ENCODE measurements at places on chromosomes 1 and 21.

DNA sequence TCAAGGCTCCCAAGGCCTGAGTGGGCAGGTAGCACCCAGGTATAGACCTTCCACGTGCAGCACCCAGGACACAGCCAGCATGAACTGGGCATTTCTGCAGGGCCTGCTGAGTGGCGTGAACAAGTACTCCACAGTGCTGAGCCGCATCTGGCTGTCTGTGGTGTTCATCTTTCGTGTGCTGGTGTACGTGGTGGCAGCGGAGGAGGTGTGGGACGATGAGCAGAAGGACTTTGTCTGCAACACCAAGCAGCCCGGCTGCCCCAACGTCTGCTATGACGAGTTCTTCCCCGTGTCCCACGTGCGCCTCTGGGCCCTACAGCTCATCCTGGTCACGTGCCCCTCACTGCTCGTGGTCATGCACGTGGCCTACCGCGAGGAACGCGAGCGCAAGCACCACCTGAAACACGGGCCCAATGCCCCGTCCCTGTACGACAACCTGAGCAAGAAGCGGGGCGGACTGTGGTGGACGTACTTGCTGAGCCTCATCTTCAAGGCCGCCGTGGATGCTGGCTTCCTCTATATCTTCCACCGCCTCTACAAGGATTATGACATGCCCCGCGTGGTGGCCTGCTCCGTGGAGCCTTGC is 1.7 kb downstream of the GJB4 start:
- DNase-seq: no peak

DNA sequence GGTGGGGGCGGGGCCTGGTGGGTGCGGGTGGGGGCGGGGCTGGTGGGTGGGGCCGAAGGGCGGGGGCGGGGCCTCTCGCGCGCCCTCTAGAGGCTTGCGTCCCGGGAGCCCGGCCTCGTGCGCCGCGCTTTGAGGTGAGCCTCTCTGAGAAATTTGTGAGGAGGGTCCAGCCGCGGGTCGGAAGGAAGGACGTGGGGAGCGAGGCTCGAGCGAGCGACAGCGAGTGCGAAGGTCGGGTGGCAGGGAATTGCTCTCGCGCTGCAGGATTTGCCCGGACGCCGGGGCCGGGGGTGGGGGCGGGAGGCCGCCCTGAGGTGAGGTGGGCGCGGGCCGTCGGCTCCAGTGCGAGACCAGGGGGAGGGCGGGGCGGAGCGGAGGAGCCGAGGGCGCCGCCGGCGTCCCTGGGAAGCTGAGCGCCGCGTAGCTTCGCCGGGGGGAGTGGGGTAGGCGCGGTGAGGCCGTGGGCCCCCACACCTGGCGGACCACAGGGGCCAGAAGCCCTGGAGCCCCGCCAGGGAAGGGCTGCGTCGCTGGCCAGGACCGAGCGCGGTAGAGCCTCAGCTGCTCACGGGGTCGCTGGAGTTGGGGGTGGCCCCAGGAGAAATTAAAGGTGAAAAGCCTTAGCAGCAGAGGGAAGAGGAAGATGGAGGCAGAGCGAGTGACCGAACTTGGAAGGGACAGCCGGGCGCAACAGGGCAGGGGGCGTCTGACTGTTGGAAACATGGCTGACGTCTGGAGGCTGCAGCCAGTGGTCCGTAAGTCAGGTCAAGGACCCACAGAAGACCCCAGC is 754 bp upstream of the LSS start:
- DNase-seq: no peak

- DNase-seq: no peak
These were observed 43.5 kb downstream of the WLS start for GRCh38 chr1:68188644-68189340.

- no peak for DNase-seq
These were observed 11.1 kb downstream of the RNF19B start for GRCh38 chr1:32953495-32953894.

DNA sequence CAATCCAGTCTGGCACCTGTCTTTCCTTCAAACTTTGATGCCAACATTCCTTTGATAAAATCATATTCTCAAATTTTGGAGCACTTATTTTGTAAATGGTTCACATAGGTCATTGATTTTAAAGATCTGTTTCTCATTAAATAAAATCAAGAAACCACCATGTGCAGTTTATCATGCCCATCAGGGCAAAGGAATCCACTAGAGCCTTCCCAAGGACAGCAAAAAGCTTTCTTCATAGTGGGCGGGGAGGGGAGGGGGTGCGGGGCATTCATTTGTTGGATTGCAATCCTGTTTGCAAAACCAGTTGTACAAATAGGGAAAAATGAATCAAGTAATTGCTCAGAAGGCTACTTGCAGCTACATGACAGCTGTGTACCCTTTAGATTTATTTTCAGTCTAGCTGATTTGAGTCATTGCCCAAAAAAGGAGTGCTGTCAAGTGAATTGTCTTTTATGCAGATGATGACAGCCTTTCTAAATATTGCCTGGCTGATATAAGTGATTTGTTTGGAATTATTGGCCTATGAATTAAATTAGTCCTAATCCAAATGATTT is 23.0 kb downstream of the LRRC8B start:
- no peak for DNase-seq

- DNase-seq: no peak
These were observed 15.3 kb downstream of the SYF2 start for GRCh38 chr1:25217015-25217414.

- DNase-seq: no peak
These were observed 410.1 kb upstream of the PLXNA2 start for GRCh38 chr1:208654241-208654640.

DNA sequence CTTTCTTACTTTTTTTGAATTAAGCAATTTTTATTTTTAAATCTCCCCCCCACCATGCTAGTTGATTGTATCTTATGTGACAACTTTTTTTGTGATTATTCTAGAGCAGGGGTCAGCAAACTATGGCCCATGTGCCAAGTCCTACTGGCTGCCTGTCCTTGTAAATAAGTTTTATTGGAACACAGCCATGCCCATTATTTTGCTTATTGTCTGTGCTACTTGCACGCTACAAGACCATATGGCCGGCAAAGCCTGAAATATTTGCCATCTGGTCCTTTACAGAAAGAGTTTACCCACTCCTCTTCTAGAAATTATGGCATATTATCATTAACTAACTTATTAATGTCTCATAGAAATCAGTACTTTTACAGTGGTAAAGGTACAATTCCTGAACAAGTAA is 51.7 kb downstream of the AK5 start:
- no peak for DNase-seq

- DNase-seq: no peak
These were observed 179.0 kb upstream of the TNR start for GRCh38 chr1:175922254-175922881.

DNA sequence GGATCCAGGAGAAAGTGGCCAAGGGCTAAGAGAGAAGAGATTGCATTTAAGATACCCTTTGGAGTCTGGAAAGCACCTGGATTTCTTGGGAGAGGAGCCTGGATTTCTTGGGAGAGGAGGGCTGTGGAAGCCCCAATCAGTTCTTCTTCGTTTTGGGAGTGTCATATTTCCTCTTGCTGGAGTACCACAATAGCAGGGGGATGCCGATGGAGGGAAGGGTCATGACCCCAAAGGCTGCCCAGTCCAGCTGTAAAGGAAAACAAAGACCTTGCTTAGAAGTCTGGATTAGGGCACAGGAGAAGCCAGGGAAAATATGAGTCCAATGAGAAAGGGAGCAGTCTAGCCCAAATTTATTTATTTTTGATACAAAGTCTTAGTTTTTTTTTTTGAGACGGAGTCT is 11.3 kb downstream of the SSR2 start:
- DNase-seq: no peak

DNA sequence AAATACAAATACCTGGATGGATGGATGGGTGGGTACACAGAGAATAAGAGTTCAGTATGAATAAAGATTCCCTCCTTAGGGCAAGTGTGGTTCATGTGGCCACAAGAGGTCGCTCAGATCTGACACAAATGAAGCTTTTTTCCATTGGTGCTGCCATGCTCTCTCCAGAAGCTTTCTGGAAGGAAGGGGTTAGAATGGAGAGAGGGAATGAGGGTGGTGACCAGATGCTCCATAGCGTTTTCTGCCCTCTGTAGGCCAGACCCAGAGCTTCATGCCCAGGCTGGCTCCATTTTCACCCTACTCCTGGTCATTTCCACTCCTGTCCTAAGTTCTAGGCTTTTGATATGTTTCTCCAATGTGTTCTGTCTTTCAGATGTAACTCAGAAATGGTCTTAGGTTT is 3.3 kb upstream of the FCRL6 start:
- DNase-seq: no peak

DNA sequence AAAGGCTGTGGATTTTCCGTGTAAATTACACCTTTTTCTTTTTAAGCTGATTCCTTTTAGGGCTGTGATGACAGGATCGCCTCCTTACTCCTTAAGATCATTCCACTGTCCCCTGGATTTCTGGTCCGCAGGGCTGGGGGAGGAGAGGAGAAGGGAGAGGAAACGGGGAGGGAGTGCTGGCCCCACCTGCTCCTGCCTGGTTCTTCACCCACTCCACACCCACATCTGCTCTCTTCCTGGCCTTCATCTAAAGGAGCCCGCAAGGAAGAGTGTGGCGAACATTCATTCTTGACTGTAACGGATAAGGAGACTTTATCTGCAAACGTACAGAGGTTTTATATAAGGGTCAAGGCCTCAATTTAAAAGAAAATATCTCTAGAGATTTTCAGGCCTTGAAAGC is 242.0 kb downstream of the RHOU start:
- no peak for DNase-seq

DNA sequence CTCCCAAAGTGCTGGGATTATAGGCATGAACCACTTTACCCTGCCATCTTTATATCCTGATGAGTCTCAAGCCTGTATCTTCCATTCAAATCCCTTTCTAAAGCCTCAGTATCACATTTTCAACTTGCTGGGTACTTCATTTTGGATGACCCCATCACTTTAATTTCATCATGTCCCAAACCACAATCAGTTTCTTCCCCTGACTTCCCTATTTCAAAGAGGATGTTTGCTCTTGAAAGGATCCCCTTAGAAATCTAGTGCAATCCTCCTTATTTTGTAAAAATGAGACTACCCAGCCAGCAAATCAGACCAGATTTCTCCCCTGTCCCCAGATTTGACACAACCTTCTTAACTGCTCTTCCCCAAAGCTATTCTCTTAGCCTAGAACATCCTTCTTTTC is 7.0 kb upstream of the TRIT1 start:
- DNase-seq: no peak

- DNase-seq: no peak
These were observed 60.2 kb upstream of the CFAP126 start for GRCh38 chr1:161427733-161428516.

GRCh38 chr1:3550511-3551289 is 60.6 kb downstream of the MEGF6 start:
- no peak for DNase-seq

GRCh38 chr1:189669846-189670245 is 807.8 kb downstream of the BRINP3 start:
- no peak for DNase-seq

DNA sequence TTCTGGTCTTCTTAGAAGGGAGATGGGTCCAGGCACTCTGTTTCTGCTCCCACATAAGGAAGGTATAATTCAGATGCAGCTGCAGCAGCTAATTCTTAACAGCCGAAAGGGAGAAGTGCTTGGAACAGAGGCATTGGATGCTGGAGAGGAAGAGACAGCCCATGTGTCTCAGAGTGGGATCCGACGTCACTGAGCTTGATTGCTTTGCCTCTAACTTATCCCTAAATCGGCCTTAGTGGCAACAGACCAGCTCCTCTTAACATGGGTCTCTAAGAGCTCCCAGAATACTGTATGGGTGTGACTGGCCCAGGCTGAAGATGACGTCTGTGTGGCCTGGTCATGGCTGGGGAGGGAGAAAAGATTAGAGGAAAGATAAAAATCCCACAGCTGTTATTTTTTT is 40.7 kb upstream of the KCND3 start:
- DNase-seq: no peak

DNA sequence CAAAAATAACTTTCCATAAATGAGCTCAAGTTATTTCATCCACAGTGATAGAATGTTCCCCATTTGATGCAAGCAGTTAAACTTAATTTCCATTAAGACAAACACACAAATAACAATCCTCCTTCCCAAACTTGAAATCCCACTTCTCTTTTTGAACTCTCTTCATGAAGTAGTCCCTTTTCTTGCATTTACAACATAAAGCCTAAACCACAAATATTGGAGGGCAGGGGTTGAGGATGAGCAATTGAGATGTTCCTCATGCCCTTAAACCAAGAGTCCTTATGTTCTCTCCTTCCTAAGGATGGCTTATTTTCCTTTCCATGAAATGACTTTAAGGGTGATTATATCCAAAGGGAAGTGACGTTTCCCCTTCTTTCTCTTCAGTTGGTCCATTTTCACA is 228.8 kb downstream of the DISC1 start:
- DNase-seq: no peak

DNA sequence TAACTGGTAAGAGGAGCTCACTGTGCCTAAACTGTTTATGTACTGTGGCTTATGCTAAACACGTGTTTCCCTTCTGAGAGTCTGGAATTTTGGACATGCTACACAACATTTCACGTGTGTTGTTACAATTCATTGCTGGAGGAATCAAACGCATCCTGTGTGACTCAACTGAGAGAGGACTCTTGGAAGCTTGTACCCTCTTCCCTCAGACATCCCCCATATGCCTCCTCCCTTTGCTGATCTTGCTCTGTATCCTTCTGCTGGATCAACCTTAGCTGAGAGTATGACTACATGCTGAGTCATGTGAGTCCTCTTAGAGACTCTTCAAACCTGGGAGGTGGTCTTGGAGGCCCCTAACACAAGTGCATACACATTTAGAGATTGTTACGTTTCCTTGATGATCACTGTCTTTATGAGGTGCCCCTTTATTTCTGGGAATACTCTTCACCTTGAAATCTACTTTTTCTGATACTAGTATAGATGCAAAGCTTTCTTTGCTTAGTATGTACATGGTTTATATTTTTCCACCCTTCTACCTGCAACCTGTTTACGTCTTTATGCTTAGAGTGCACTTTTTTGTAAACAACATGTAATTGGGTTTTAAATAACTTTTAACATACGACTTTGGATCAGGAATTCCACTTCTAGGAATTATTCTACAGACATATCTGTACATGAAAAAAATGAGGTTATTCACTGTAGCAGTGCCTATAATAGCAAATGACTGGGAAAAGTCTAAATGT is 8.7 kb downstream of the NPHP4 start:
- DNase-seq: no peak

GRCh38 chr1:64912191-64912590 is 54.2 kb downstream of the JAK1 start:
- no peak for DNase-seq

DNA sequence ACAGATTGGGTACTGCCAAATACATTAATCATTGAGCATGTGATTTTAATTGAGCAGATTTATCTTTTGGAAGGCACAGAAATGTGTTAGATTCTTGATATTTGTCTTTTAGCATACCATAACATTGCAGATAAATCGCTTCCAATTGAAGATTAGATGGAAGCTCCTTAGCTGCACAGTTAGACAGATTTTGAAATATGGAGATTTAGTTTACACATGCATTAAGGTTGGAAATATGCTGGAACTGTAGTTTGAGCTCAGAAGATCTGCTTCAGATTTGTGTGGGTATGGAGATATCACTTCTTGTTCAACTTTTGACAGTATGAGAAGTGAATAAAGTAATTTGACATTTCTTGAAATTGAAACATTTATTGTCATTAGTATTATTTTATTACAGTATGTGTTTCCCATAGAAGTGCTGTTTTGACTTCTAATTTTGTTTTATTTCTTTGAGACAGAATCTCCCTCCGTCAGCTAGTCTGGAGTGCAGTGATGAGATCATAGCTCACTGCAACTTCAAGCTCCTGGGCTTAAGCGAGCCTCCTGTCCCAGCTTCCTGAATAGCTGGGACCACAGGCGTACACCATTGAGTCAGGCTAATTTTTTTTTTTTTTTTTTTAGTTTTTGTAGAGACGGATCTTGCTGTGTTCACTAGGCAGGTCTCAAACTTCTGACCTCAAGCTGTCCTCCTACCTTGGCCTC is 29.1 kb downstream of the THRAP3 start:
- no peak for DNase-seq

All from cortex of kidney (tissue), 1 donor.